Left ventricle myocardium inferior (tissue), 1 donor: ENCODE measurements at places on chromosomes 1 and 21.

GRCh38 chr21:29064850-29065481 lies 8.5 kb downstream of the CCT8 start:
- no peak for DNase-seq

- no peak for DNase-seq
Observed at GRCh38 chr1:157137408-157138219, 581 bp downstream of the ETV3 start.

- no peak for DNase-seq
Observed at GRCh38 chr1:28323720-28324119, 5.1 kb upstream of the MED18 start.

DNA sequence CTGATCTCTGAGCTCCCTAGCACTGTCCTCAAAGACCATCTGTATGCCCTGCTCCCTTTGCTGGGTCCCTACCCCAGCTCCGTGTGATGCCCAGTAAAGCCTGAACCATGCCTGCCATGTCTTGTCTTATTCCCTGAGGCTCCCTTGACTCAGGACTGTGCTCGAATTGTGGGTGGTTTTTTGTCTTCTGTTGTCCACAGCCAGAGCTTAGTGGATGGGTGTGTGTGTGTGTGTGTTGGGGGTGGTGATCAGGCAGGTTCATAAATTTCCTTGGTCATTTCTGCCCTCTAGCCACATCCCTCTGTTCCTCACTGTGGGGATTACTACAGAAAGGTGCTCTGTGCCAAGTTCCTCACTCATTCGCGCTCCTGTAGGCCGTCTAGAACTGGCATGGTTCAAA lies 5.7 kb downstream of the GSTM5 start:
- DNase-seq = no peak

- no peak for DNase-seq
Observed at GRCh38 chr21:33019885-33020557, 5.7 kb upstream of the OLIG2 start.
